ENCODE measurements at places on chromosomes 12 and 14. TPM values are rescaled to one million over a fixed set of nuclear protein-coding genes. Genes with fewer than 3 reads are reported as not detected.

SMCO2 gene
- 0.52 TPM for total RNA-seq

KRT78 gene
- not detected for total RNA-seq

DNA sequence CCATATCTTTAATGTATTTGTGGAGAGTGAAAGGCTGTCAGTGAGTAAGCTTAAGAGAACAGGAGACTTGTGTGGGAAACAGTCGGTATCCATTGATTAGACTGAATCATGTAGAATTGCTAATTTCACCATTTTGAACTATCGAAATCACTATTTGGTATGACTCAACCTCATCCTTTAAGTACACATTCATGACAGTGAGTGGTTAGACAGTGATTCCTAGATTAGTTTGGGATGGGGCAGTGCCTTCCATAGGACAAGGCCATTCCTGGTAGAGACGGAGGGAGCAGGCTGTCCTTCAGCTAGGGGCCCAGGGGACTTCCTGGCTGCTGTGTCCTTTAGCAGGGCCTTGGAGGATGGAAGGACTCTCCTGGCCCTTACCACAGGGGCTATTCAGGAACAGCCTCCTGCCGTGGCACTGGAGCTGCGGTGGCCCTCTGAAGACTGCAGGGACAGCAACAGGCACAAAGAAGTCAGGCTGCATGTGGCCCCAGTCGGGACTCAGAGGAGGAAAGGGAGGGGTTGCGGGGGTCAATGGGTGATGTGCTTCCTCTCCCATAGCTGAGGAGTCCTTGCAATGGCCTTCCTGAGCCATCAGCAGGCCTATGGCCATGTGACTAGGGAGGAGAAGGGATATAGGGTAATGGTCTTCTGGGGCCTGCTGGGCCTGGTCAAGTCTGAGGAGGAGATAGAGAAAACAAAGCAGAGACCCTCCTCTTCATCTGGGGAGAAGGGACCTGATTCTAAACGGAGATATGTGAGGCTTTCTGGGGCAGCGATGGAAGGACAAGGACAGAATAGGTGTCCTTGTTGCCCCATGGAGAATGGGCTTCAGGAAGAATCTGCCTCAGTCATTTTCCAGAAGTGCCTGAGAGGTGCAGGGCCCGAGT lies 11.2 kb downstream of the SERPINA1 start:
- DNase-seq: no peak
- H3K4me3 ChIP-seq: no peak overlapping the region
- H3K4me1 ChIP-seq: no peaks in the 10 kb centered on the region
- no peaks in the 10 kb centered on the region for H3K27me3 ChIP-seq
- no peaks in the 10 kb centered on the region for H3K36me3 ChIP-seq

DNA sequence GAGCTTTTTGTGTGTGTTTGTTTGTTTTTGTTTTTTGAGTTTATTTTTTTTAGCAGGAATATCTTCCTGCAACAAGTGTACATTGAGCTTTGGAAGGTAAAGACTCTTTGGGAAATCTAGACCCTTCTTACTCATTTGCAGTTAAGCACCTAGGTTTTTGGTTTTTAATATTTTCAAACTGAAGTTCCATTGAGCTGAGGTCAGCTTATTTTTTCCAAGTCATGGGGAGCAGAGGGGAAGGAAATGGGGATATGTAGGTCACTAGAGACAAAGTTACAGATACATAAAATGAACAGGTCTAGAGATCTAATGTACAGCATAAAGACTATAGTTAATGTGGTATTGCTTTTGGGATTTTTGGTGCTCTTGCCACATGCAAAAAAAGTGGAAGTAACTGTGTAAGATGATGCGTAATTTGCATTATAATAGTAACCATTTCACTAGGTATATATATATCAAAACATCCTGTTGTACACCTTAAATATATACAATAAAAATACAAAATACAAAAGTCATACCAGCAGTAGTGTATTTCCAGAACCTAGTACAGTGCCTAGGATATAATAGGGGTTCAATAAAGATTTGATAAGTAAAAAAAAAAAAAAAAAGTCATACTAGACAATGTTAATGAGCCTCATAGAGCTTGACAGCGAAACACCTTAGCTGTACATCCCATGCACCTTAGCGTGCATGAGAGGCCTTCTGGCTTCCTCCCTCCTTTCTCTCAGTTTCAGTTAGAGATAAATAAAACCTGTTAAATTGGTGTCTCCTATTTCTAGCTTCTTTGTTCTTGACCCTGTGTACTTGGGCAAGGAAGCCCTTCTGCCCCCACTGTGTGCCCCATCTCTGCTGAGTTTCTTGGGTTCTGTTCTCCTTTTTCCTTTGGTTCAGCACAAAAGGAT lies 22.7 kb downstream of the CGRRF1 start:
- H3K4me1 ChIP-seq: peaks cover 3% of the 10 kb centered on the region
- H3K27me3 ChIP-seq: no peaks in the 10 kb centered on the region
- no peak for DNase-seq
- no peak overlapping the region for H3K27ac ChIP-seq
- H3K4me3 ChIP-seq: no peak overlapping the region

- H3K4me1 ChIP-seq: no peaks in the 10 kb centered on the region
- no peaks in the 10 kb centered on the region for H3K27me3 ChIP-seq
- peak overlapping the region; percentile 11 for H3K4me3 ChIP-seq
- no peak for DNase-seq
- no peaks in the 10 kb centered on the region for H3K36me3 ChIP-seq
Measured at GRCh38 chr14:74083784-74084276, 423 bp downstream of the ALDH6A1 start.

GRCh38 chr14:92416544-92416943 lies 93.6 kb downstream of the SLC24A4 start:
- no peak overlapping the region for H3K4me3 ChIP-seq
- no peaks in the 10 kb centered on the region for H3K36me3 ChIP-seq
- DNase-seq: no peak
- no peaks in the 10 kb centered on the region for H3K27me3 ChIP-seq

GRCh38 chr12:2959505-2960389 lies 550 bp downstream of the TEAD4 start:
- H3K4me3 ChIP-seq: peak overlapping the region; percentile 96
- DNase-seq: peak; percentile 83
- H3K36me3 ChIP-seq: no peaks in the 10 kb centered on the region

All from aorta (tissue), 5 donors.